ENCODE measurements at places on chromosomes 4 and X.

- no peak for DNase-seq
Measured at GRCh38 chr4:25524663-25525062, 131.0 kb upstream of the SLC34A2 start.

DNA sequence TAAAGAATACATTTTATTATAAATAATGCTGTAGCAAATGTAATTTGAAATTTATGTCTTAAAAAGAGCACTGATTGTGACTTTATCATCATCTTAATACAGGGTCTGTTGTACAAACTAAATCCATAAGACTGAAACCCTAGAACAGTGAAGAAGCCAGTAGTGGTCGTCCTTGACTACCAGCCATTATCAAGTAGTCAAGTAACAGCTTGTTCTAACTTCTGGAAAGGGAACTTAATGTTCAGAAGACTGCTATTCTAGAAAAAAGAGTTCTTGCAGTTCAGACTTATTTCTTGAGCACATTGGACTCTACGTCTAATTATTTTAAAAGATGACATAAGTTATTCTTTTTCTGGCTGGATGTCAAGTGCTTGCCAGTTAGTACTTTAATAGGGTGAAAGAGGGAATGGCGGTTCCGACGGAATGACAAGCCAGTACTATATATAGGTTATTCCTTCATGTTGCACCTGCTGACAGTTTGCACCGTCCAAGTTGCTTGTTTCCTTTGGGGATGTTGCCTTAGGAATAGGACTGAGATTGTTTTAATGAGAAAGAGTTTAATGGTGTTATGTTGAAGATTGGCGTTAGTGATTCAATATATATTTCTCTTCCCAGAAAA is 109.9 kb downstream of the RAPGEF2 start:
- peak; percentile 54 for DNase-seq

- no peak for DNase-seq
Measured at GRCh38 chrX:91137883-91138282, 296.8 kb upstream of the PABPC5 start.

DNA sequence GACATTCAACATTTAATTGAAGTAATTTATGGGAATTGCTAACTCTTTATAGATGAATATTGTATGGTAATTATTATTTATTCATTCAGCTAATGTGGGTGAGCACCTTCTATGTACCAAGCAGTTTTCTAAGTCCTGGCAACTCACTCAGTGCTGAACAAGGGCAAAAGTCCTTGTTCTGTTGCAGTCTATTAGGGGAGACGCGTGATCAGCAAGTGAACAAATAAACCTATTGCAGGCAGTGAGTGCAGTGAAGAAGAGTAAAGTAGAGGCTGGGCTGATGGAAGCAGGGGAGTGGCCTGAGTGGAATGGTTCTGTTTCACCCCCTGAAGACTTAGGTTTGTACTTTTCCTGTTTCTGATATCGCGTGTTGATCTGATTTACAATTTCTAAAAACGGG is 214.3 kb downstream of the RAPGEF2 start:
- no peak for DNase-seq

- no peak for DNase-seq
Measured at GRCh38 chrX:727738-728621, 97.4 kb downstream of the SHOX start.

- DNase-seq: no peak
Measured at GRCh38 chr4:85391589-85392410, 83.2 kb upstream of the ARHGAP24 start.

GRCh38 chrX:153816831-153817690 is 13.3 kb downstream of the PDZD4 start:
- no peak for DNase-seq

- DNase-seq: no peak
Measured at GRCh38 chr4:170464614-170465197, 374.9 kb upstream of the AADAT start.

DNA sequence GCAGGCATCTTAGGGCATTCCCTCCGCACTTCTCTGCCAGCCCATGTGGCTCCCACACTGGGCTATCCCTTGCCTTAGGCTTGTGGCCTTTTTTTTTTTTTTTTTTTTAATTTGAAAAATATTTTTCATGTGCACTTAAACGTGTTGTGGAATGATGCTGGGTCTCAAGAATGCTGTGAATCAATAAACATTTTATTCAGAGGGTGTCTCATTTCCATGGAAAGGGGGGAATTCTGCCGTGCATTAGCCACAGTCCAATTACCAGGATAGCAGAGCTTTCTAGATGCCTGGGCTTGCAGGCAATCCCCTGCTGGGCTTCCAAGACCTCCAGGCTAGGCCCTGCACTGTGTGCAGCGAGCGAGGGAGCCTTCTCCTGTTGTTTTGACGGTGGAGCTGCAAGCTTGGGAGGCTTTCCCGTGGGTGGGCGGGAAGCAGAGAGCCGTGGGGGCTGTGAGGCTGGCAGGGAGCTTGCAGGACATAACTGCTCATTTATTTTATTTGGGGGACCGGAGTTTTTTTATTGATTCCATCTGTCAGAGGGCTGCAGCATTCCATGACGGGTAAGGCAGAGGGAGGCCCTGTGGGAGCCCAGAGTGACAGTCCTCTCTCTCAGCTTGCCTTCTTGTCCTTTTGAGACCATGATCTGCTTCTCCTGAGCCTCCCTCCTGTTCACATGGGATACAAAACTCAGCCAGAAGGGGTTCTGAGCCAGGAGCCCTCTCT is 2.6 kb upstream of the CPZ start:
- DNase-seq: no peak

DNA sequence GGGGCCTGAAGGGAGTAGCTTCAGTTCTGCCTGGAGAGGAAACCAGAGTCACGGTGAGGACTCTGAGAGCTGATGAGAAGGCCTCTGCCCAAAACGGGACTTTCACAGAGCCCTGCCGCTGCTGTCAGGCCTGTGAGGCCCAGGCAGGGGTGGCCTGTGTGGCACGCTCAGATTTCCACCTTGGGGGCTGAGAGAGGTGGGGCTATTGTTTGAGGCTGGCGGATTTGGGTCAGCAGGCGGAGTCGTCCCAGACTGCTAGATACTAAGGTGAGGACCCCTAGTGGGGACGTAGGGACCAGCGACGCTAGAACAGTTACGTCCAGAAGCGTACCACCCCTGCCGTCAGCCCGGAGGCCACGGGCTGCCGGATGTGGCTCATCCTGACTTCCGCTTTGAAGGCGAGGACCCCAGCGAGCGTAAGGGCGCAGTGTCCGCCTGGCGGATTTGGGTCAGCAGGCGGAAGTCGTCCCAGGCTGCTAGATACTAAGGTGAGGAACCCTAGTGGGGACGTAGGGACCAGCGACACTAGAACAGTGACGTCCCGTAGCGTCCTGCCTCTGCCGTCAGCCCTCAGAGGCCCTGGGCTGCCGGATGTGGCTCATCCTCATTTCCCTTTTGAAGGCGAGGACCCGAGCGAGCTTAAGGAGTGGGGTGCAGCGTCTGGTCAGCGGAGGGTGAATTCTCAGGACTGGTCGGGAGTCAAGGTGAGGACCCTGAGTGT is at the start of gene MAGEB1:
Gene MAGEB1, plus strand, starts transcription at position 378 of the 721 bp plus-strand sequence. CDS start 3,348 bp downstream, outside the sequence.
- no peak for DNase-seq

GRCh38 chrX:111167334-111167733 is 71.3 kb downstream of the PAK3 start:
- no peak for DNase-seq

Measured in heart left ventricle (tissue), 16 donors.